Ammon's horn (tissue), 1 donor: ENCODE measurements at places on chromosomes 12 and 14.

DNA sequence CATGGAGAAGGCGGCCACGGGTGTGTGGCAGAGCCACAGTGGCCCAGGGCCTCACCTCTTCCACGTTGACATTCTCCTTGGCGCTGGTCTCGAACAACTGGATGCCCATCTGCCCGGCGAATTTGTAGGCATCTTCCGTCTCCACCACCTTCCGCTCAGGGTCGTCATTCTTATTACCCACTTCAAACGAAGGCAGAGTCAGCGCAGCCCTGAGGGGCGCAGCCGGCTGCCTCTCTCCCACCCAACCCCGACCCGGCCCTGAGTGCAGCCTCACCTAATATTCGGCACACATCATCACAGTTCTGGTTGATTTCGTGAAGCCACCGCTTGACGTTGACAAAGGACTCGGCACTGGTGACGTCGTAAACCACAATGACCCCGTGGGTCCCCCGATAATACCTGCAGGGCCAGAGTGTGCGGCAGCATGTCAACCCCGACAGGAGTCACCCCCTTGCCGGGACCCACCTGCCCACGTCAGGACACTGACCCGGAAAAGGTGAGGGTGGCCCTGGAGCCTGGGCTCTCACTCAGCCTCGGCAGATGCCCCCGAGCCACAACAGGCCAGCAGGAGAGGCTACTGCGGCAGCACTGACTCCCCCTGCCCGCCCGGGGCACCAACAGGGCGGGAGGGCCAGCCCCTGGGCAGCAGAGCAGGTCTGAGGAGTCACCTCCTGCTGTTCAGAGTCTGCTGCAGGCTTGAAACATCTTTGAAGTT, 17.6 kb downstream of the RAB35 start:
- DNase-seq, result no peak

- DNase-seq, result no peak
Measured at GRCh38 chr14:78524766-78525165, 354.6 kb downstream of the NRXN3 start.

GRCh38 chr12:114604606-114605005, 79.4 kb downstream of the TBX3 start:
- no peak for DNase-seq

- DNase-seq, result no peak
Measured at GRCh38 chr14:100330388-100330931, 7.3 kb downstream of the SLC25A47 start.

GRCh38 chr12:42568952-42569915, 20.3 kb downstream of the PRICKLE1 start:
- DNase-seq, result peak; percentile 49

GRCh38 chr12:7512553-7512952, 9.0 kb upstream of the CD163 start:
- DNase-seq, result peak; percentile 2

GRCh38 chr12:89874146-89874545, 165.5 kb upstream of the ATP2B1 start:
- no peak for DNase-seq

DNA sequence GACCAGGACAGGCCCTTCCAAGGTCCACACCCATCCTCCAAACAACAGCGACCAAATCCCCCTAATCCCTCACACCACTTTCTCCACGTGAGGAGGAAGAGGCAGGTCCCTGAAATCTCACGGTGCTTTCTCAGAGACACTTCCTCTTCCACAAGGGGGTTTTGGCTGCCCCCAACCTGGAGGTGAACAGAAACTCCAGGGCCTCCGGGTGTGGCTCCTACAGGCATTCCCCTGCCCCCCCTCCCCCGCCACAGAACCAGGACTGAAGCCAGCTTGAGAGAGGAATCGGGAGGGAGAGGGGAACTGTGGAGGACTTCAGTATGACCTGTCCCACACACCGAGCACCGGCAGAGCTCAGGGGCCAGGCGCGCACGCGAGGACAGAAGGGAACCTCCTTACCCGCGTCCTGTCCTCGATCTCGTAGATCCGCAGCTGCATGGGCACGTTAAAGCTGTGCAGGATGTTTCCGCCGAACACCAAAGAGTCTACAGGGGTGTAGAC, 60.2 kb downstream of the KDM2B start:
- no peak for DNase-seq

GRCh38 chr14:34235643-34236300, 226.3 kb downstream of the SPTSSA start:
- no peak for DNase-seq

DNA sequence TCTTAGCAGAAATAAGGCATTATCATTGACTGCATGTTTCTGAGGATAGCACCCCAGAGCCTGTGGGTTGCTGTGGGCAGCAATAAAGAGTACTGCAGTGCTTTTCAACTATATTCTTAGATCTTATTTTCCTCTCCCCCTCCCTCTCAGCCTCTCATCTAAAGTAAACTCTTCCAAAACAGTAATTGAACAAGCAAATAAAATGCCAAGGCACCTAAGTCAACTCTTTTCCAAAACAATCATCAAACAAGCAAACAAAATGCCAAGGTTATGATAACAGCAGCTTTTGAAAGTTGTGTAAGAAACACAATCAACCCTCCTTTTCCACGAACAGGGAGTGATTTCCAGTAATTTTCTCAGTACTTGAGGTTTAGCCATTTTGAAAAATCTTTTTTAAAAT, 1542.6 kb downstream of the AACS start:
- no peak for DNase-seq

DNA sequence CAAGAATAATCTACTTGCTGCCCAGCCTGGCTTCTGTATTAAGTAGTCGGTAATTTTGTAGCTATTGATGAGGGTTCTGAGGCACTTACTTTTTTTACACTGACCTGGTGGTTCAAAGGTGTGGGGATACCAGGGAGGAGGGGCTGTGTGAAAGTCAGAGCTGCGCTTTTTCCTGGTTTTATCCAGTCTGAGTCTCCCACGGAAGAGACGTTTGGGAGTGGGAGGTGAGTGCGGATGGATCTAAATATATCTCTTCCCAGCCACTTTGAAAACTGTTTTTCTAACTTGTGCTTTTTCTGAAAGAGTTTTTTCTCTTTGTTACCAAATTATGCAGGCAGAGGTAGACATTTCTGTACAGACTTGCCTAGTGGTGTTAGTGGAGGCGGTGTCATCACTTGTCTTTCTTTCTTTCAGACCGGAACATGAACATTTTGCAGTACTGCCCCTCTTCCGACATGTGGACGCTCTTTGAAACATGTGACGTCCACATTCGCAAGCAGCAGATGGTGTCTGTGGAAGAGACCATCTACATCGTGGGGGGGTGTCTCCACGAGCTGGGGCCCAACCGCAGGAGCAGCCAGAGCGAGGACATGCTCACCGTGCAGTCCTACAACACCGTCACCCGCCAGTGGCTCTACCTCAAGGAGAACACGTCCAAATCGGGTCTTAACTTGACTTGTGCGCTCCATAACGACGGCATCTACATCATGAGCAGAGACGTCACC, 17.4 kb upstream of the MANSC4 start:
- DNase-seq, result no peak

DNA sequence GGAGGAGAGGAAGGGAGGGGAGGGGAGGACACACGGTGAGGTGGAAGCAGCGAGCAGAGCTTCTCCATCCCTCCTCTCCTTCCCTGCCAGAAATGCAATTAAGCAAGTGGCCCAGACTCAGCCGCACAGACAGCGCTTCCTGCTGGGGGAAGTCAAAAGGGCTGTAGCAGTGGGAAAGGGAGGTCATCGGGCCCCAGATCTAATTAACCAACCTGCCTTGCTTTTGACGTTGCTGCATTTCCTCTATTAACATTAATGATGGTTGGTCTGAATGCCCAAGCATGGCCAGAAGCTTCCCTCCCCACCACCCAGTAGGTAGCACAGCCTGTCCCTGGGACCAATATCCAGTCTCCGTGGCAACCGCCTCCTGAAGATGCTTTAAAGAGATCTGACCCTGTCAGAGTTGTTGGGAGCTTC, 4.6 kb upstream of the NGB start:
- no peak for DNase-seq

DNA sequence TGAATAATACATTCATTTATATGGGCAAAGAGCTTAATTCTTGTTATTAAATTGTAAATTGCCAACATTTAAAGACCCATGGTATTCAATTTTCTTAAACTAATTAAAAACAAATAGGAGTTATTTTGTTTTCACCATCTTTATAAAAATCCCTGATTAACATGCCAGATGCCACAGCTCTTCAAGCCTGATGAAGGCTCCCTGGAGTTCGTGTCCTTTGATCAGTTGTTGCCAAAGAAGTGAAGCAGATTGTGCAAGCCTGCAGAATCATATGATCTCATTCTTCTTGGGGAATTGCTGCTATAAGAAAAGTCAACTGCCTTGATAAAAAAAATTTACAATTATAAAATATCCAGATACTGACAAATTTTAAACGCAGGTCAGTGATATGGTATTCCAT, 288.3 kb upstream of the PPFIA2 start:
- peak; percentile 7 for DNase-seq

GRCh38 chr12:75837700-75838099, 193.9 kb downstream of the PHLDA1 start:
- peak; percentile 12 for DNase-seq

GRCh38 chr12:29164477-29165393, 15.7 kb downstream of the FAR2 start:
- DNase-seq, result no peak

DNA sequence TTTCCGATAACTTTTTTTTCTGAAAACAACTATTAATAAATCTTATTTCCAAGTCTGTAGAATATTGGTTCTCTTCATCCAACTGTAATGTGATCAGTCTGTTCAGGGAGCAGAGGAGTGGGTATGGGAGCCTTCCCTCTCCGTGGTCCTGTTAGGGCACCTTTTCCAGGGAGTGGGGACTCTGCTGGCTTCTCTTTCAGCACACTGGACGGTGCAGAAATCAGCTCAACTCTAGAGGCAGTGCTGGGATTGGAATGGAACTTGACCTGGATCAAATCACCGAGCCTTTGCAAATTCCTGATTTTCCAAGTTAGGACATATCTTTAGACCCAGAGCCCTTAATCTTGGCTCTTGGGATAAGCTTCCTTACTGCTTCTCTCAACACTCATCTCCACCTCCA, 630.4 kb downstream of the DIO2 start:
- DNase-seq, result no peak

GRCh38 chr12:104577581-104577981, 120.8 kb downstream of the CHST11 start:
- DNase-seq, result no peak

DNA sequence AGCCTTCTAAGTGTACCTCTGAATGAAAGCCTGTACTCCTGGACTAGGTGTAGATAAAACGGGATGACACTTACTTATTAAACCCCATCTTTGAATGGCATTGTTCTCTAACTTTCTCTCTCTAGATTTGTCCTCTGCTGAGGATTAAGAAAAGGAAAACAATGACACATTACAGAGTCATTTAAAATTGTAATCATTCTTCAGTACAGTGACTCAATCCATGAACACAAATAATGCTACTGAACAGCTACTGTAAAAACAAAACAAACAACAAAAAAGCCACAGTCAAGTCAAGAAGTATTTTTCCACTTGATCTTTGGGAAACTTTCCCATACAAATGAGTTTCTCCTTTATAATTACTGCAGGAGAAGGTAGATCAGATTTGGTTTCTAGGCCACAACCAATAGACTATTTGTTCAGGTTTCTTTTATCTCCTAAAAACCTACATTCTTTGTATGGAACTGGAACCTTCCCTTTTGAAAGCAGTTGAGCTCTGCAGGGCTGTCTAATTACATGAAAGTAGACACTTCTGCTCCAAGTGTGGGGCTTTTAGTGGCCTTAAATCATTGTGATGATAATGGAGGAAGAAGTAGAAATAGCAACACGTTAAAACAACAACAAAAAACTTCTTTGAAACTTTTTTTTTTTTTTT, 219.1 kb downstream of the ESR2 start:
- no peak for DNase-seq

GRCh38 chr12:108129017-108129812, at the start of gene WSCD2:
TSS of gene WSCD2 (plus strand) at chr12:108129288. CDS start at chr12:108195833, 66,545 bp downstream.
- DNase-seq, result peak; percentile 63

GRCh38 chr12:40238979-40239378, 14.2 kb downstream of the LRRK2 start:
- DNase-seq, result no peak

DNA sequence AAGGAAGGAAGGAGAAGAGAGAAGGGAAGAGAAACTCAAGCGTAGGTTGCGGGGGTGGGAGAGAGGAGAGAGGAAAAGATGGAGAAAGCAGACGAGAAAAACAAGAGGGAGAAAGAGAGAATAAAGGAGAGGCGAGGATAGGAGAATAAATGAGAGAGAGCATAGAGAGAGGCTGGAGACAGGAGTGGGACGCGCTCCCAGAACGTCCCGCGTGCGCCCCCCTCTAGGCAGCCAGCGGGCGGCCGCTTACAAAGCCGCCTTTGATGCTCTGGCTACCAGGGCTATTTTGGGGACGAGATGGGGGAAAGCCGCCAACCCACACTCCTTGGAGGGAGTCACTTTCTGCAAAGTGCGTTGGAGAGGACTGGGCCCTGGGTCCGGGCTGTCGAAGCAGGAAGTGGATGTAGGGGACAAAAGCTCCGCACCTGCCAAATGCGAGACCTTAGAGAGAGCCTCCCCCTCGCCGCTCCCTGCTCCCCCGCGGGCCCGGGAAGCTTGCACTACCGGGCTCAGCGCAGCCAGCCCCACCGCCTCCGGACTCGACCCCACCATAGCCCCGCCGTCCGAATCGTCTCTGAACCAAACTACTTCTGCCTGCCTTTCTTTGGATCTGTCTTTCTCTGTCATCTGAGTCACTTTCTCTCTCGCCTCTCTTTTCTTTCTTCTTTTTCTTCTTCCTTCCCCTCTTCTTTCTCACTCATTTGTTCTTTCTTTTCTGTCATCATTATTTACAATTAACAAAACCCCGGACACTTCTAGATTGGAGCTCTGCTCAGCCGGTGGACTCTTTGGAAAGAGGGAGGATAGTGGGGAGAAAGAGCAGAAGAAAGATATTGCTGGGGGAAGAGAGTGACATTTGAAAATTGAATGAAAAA, 8.0 kb downstream of the ASCL1 start:
- peak; percentile 73 for DNase-seq

DNA sequence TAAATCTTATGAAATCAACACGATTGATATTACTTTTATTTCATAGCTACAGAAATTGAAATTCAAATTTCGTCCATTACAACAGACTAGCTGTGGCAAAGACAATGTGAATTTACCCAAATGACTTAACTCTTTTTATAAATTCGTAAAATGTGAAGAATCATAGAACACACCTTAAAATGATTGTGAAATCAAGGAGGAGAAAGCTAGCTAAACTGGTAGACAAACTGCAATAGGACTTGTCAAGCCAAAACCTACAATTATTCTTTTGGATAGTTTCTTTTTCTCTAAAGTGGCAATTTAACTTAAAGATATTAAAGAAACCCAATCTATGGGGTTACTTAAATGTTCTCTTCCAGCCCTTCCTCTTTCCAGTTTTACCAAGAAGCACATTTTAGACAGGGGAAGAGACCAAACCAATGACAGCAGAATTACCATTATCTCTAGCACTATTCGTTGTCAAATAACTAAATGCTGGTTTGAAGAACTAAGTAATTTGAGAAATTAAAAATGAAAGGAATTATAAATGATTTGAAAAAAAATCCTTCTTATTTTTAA, 807 bp upstream of the SLC16A7 start:
- no peak for DNase-seq
